ENCODE measurements at places on chromosomes 2 and 18. TPM values are rescaled to one million over a fixed set of nuclear protein-coding genes. Genes with fewer than 3 reads are reported as not detected.

DNA sequence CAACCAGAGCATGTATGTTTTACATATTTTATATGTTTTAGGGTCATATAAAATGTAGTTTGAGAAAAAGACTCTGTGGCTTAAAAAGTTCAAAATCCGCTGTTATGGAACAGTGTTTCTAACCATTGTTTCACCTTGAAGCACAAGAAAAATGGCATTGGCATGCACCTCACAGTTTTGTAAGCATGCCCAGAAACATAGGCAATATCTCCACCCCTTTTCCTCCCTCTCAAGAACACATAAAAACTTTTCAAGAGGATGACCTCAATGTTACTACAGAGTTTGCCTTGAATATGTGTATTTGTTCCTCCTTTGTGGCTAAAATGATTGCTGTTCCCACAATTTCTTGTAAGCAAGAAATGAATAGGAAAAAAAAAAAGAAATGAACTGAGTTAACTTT lies 29.3 kb upstream of the SLC40A1 start:
- DNase-seq = peak; percentile 13

DNA sequence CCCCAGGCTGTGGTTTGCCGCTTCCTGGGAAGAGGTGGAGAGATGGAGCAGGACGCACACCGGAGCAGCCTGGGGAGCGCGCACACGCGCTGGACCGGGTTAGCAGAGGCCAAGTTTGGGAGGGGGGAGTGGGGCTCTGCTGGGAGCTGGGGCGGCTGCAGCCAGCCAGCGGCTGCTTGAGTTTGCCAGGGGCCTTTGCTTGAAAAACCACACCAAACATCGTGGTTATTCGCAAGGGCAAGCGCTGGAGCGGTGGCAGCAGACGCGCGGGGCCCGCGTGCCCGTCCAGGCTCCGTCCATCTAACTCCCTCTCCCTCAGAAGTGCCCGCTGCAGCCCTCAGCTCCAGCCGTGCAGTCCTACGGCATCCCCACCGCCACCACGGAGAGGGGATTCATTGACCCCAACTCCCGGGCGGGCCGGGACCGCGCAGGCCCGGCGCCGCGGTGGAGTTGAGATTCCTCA lies 4.6 kb downstream of the PTGR3 start:
- DNase-seq = peak; percentile 20

DNA sequence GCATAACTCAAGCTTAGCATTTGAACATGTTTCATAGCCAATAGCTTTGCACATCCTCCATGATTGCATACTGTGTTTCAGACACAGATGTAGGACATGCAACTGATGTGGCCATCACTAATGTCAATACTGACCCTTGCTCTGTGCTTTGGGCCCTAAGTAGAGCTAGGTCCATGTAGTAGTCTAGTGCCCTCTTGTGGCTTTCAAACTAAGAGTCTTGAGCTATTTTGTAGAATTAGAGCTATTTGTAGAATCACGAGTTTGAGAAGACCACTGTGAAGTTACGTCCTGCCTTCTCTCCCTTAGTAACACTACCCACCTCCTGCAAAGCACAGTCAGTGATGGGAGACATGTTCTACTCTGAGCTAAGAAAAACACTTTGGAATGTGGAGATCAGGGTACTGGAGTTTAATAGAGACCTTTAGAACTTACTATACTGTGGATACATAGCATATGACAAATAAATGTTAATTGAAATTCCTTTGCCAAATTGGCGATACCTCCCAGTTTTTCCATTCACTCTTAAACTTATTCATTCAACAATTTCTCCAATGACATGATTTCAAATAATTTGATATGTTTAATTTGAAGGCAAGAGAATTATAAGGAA lies 306.5 kb upstream of the TNP1 start:
- peak; percentile 46 for DNase-seq

GRCh38 chr2:47088371-47089082 lies 66.6 kb downstream of the STPG4 start:
- peak; percentile 58 for DNase-seq

DNA sequence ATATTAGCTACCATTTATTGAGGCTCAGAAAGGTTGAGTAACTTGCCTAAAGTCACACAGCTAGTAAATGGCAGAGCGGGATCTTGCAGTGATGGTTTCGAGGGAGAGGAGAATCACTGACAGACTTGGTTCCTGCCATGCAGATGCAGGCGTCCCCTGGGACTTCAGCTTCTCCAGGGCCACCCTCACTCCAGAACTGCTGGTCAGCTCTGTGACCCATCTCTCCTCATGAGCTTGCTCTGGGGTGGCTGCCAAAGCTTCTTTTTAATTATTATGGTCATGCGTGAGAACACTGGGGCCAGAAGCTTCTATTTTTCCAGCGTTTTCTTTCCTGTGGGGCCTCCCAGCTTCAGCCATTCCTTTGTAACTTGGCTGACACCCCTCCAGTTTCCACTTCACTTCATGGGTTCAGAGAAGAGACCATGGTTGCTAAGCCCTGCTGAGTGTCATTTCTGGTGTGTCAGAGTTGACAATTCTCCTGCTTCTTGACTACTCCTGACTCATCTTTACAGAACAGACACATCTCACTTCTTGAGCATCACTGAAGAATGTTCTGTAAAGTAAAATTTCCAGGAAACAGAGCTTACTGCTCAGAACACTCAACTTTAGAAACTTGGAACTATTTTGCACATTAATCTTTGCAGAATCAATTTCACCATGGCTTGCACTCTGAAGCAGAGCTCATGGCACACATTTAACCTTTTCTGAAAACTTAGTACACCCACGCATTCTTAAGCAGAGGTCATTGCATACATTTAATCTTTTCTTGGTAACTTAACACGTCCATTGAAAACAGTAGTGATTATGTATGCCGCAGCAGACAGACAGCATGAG lies 70.4 kb downstream of the IL1R2 start:
- DNase-seq = peak; percentile 89

- DNase-seq = peak; percentile 56
Measured at GRCh38 chr2:203909261-203909967, 27.1 kb upstream of the ICOS start.

GRCh38 chr18:70158992-70159717 lies 46.3 kb downstream of the RTTN start:
- DNase-seq = no peak

DNA sequence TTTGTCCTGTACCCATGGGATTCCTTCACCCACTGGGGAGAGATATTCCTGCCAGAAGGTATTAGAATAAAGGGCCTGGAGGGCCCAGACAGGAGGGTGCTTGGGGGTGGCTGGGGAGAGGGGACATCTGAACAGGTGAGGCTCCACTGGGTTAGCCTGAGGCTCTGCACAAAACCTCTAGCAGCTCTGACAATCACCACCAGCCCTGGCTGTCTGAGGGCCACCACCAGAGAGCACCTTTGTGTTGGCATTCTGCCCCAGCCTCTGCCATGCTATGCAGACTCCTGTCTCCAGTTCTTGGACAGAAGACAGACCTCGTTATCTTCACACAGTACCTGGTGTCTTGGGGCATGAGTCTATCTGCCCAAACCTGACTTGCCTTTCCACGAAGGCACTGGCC lies 25.3 kb downstream of the SLC16A14 start:
- no peak for DNase-seq

GRCh38 chr2:5230855-5231254 lies 461.3 kb upstream of the SOX11 start:
- no peak for DNase-seq

DNA sequence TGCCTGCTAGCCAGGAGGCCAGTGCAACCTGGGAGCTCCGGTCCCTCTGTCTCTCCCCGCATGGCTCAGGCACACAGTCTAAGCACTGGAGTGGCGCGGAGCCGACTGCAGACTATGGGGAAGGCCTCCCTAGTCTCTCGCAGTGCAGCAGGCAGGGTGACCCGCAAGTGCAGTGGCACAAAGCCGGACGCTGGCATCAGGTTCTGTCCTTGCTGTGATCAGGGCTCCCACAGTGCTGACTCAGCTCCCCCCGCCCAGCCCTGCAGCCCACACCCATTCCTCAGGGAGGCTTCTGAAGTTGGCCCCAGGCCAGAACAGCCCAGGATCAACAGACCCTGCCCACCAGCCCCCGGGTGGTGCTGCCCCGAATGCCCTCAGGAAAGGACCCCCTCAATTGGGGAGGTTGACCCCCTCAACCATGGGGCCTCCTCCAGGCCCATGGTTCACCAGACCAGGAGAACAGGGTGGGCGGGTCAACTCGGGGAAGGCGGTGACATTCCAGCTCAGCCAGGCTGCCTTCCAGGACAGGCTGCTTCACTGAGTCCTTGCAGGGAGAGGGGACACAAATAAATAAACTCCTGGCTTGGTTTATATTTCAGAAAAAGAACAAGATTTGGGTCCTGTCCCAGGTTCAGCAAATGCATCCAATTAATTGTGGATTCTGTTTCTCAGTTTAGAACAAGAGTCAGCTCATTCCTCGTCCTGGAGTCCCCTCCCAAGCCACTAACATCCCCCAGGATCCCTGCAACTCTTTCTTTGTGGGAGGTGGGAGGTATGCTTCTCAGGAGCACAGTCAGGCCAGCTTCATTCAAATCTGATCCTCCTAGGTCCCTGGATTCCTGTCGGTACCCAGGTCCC lies 12.2 kb downstream of the BIN1 start:
- peak; percentile 31 for DNase-seq

DNA sequence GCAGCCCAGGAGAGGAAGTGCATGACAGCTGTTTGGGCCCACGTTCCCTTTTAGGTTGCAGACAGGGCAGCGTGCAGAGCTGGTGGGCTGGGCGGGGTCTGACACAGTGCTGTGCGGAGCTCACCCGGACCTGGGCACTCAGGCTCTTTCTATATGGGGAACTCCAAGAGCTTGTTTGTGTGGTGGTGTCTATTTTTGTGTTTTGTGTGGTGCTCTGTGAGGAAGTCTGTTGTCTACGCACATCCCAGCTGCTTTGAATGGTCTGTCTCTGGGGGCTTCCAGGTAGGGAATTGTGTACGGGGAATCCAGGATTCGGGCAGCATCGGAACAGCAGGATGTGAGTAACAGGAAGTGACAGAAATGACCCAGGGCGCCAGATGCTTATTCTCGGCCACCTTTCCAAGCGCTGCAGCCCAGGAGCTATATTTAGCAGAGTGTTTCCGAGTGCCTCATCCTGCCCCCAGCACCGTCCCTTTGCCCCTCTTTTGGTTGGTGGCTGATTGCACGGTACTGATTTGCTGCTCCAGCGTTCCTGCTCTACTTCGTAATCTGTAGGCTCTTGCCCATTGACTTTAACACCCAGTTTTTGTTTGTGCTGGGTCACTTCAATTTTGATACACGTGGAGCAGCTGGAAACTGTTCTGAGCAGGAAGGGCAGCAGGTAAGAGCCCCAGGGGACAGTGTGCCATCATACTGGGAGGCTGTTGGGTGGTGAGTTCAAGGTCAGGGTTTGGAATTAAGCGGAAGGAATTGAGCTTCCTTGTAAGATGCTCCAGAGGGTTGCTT lies 64.7 kb downstream of the DGKD start:
- peak; percentile 73 for DNase-seq

DNA sequence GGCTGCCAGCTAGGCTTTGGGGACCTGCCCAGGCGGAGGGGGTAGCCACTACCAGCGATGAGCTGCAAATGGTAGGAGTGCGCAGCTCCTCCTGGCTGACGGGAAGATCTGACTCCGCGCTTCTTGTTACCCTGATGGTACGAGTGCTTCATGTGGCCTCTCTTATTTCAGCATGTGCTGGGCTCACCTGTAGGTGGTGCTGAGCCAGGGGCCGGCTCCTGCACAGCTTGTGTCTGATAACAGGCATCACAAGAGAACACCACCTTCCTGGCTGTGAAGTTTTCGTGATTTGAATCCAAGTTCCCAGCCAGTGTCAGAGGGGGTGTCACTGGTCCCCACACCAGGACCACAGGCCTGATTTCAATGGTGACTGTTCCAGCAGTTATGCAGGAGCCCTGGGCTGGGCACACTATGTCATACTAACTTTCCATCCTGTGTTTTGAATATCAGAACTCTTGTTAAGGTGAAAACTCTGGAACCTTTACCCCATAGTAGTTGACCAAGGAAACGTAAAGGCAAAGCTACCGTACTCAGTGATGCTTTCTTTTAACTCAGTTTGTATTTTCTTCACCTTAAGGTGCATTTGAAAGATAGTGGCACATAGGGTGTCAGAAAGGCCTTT lies 28.0 kb downstream of the APCDD1 start:
- DNase-seq = no peak

DNA sequence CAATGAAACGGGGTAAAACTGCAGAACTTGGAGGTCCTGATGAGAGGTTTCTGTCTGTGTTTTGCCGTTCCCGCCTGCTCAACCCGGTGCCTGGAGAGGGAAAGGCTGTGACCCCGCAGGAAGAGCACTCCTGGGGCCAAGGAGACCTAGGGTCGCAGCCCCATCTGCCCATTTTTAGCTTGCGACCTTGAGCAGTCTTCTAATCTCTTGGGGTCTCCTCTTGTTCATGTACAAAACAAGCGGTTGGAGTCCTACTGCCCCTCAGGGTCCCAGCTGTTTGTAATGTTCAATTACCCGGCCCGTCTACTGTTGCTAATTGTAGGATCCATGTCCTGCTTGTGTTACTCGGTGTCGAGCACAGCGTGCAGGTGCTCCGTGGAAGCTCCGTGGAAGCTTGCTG lies 104.5 kb downstream of the PTGR3 start:
- no peak for DNase-seq

DNA sequence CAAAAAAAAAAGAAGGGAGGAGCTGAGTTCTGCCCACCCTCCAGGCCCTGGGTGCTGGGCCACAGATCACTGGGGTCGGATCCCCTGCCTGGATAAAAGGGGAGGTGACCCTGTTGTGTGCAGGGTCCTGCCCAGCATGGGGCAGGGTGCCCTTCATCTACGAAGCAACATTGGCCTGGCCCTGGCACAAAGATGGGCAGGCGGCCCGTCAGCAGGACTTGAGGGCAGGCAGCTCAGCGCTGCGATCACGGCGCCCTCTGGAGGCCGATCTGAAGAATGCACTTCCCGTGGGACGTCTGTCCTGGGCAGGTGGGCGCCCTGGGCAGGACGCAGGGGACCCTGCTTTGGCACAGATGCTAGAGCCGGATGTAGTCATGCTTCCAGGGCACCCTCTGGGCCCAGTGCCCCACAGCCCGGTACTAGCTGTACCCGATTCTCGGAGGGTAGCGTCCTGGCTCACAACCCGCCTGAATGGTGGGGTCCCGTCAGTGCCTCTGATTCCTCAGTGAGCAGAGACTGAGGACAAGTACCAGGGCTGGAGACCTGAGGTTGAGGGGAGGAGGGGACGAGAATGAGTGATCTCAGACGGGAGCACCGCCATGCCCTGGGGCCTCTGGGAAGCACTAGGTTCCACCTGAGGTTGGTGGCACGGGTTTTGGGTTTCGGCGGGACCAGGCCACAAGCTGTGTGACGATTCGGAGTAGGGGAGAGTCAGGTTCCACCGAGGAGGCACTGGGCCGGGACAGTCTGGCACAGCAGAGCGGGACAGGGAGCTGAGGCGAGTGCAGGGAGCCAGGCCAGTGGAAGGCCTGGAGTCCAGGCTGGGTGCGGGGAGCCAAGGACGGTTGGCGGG lies 18.0 kb downstream of the ARID5A start:
- no peak for DNase-seq

- no peak for DNase-seq
Measured at GRCh38 chr2:238854699-238855229, 6.9 kb downstream of the TWIST2 start.

GRCh38 chr18:39958876-39959275 lies 1996.2 kb upstream of the PIK3C3 start:
- DNase-seq = peak; percentile 10

NT5C1B gene
- total RNA-seq = not detected

APLF gene
- 2.9 TPM for total RNA-seq

RIT2 gene
- total RNA-seq = not detected
